ENCODE measurements at places on chromosomes 6 and 20.

- no peak for DNase-seq
Measured at GRCh38 chr20:36135159-36135558, 19.4 kb upstream of the EPB41L1 start.

GRCh38 chr6:33427585-33428223 is 7.8 kb downstream of the SYNGAP1 start:
- peak; percentile 26 for DNase-seq

DNA sequence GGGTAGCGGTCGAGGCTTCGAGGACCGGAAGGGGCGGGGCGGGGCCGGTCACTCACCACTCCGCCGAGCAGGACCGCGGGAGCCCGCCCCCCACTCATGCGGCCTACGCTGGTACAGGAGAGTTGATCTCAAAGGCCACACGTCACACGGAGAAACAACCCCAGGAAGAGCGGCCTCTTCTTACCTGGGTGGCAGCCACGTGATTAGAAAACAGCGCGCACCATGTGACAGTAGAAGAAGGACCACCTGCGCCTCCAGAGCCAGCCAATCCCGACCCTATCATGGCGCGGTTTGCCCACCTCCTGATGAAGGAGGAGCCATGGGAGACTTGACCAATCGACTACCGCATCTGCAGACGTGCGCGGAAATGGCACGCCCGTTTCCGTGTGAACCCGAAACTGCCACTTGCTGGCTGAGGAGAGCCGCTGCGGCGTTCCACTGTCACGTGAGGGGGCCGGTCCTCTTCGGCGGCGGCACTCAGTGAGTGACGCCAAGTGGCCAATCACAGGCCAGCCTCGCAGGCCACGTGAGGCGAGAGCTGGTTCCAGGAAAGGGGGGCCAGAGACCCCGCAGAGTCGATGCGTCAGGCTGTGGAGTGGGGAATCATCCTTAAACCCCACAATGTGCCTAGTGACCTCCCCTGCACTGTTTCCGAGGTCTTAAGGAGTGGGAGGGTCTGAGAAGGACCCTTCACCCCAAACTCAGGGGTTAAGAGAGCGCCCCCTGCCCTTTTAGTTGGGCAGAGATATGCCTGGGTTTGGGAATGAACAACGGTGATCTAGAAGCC is at the start of gene CUTA:
Gene CUTA (minus strand): TSS at position 205 of the 787 bp plus-strand sequence. CDS start 107 bp downstream, at position 98.
- DNase-seq, result peak; percentile 100

DNA sequence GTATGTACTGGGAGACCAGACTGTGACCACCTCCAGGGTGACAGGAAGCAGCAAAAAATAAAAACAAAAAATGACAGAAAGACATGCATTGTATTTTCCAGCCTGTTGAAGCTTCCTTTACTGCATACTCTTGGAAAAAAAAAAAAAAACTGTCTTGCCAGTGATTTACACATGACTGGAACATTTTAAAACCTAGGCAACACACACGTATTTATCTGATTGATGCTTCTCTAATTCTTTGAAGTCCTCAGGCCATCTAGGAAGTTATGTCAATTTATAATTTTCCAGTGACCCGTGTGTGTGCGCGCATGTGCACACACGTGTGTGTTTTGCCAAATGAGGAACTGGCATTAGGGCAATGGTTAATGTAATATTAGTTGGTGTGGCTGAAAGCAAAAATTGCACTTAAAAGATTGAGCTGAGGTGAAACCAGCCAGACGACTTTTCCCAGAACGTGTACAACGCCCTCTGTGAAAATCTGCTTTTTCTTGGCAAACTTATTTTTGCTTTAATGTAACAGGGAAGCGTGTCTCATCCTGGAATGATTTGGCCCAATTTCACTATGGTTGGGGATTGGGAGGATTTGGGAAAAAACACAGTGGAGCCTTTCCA is 315.2 kb downstream of the TFAP2A start:
- DNase-seq, result no peak

- DNase-seq, result no peak
Measured at GRCh38 chr20:53247468-53248103, 275.4 kb downstream of the TSHZ2 start.

- DNase-seq, result no peak
Measured at GRCh38 chr6:47752801-47753200, 29.0 kb upstream of the OPN5 start.

DNA sequence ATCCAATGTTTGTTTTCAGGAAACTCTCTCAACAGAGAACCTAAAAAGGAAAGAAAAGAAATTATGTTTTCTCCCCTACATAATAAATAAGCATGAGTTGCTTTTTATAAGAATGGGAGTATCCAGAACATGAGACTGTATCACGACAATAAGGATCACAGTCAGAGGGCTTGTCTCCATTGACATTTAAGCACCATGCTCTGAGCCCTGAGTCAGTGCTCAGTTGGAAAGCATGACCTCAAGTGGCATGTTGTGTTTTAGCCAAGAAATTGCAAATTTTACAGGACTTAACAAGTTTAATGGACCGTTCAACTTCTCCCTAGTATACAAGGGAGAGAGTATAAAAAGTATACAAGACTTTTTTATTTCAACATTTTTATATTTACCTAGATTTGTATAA is 431.6 kb downstream of the GJA1 start:
- no peak for DNase-seq

GRCh38 chr6:159953091-159953601 is 15.7 kb upstream of the IGF2R start:
- DNase-seq, result peak; percentile 28

DNA sequence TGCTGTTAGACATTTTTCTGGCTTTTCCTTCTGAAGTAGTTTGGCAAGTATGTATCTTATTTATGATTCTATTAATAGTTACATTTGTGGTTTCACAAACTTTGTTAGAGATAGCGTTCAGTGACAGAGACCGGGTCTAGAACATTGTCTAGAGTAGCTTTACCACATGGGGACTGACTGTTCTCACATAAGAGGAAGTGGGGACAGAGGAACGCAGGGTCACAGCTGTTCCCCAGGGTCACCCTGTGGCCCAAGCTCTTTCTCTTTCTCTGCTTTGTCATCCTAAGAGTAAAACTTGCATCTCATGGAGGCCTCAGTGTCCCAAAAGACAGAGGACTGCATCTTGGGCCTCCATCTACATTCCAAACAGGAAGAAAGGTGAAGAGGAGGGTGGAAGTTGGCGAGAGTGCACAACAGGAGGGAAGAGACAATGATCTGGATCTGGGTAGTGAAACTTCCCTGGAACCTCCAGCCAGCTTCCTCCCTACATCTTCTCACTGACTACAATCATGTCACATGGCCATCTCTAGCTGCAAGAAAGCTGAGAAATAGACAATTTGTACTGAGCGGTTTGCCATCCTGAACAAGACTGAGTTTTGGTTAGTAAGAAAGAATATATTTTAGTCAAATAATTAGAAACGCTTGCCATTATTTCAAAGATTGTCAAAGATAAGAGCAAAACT is 645.8 kb upstream of the ARID1B start:
- DNase-seq, result no peak

DNA sequence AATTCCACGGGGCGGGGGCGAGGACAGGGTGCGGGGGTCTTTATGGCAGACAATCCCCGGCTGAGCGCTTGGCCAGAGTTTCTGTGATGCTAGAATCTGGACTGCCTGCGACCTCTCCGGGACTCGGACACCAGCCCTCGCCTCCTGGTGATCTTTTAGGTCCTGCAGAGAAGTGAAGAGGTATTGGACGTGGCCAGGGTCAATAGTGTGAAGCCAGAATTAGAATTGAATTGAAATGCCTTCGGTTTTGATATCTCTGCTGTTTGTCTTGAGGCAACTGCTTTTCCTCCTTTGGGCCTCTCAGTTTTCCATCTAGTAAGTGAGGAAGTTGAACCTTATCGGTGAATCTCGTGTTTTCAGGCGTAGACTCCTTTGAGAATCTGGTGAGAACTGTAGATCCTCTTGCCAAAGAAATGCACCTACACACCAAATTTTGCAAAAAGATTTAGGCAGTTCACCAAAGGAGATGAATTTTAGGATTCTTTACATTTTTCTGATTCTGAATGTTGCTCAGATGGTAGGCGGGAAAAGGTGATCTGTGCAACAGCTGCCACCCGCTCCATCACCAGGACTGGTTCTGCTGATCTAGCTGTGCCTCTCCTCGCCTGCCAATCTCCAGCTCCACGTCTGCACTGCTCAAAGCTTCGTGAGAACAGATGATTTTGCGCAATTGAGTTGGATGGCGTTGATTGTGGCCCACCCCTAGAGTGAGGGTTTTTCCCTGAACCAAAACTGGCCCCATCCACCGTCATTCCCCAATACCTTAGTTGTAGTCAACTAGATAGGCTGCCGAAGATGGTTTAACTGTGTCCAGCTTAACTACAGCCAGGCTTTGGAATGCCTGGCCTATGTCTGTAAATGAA is 837 bp upstream of the OSER1 start:
- peak; percentile 45 for DNase-seq

- DNase-seq, result no peak
Measured at GRCh38 chr6:12992770-12993169, 276.2 kb downstream of the PHACTR1 start.

DNA sequence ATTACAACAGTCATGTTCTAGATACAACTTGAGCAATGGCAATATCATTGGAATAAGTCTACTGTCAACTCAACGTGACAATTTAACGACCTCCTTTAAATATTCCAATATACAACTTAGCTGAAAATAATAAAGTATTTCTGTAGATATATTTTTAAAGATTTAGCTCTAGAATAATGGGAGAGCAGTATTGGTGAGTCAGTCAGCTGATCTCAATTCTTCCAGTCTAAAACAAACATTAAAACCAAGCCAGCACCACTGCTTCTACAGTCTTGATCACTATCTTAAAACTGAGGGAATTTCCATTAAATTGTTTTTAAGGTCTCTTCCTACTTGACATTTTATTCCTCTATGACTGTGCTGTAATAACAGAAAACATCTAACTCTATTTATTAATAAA is 38.2 kb downstream of the NOL7 start:
- peak; percentile 39 for DNase-seq

DNA sequence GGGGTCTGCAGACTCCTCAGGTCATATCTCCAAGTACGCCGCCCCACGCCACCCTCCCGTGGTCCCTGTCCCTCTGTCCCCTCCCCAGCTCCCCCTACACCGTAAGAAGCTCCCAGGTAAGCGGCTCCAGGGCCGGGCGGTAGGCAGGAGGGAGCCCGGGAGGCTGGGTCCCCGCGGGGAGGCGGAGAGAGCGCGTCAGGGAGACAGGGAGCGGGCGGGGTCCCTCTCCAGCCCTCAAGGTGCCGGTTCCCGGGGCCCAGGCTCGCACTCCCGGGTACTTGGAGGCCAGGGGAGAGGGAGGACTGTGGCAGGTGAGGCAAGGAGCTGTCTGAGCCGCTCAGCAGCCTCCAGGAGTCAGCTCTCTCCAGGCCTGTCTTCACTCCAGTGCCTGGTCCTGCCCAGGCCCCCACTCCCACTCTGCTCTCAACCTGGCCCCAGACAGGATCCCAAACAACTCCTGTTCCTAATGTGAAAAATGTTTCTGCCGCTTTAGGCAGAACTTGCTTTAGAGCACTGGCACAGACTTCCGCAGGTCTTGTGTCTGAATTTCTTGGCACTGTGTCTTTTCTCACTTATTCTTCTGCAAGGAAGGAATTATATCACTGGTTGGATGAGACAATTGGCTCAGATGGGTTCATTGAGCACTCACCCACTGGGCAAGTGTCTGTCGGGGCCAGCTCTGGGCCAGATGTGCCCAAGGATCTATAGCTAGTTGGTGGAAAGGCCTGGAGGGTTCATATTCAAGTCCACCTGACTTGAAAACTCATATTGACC is 36.6 kb downstream of the HLA-G start:
- DNase-seq, result no peak

- no peak for DNase-seq
Measured at GRCh38 chr20:35263532-35264341, 14.2 kb downstream of the MMP24OS start.

DNA sequence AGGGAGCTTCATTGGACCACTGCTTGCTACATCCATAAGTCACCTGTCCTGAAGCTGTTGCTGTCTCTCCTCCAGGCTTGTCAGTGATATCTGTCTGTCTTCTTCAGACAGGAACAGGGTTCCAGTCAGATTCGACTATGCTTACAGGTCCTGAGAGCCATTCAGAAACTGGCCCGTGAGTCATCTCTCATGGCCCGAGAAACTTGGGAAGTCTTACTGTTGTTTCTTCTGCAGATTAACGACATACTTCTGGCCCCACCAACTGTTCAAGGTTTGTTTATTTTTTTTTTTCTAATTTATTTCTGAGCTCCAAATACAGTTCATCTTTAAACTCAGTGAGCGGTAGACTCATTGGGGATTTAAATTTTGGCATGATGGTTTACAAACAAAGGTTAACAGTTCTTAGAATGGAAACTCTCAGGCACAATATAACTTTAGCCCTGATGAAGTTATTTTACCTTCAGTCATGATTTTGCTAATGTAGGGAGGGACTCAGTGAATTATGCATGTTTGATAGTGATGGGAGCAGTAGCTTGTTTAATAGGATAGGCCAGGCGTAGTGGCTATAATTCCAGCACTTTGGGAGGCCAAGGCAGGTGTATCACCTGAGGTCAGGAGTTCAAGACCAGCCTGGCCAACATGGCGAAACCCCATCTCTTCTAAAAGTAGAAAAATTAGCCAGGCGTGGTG is 24.7 kb downstream of the RALGAPB start:
- peak; percentile 35 for DNase-seq

GRCh38 chr6:63572747-63573075 is 431 bp downstream of the LOC128125822 start:
- DNase-seq, result no peak

DNA sequence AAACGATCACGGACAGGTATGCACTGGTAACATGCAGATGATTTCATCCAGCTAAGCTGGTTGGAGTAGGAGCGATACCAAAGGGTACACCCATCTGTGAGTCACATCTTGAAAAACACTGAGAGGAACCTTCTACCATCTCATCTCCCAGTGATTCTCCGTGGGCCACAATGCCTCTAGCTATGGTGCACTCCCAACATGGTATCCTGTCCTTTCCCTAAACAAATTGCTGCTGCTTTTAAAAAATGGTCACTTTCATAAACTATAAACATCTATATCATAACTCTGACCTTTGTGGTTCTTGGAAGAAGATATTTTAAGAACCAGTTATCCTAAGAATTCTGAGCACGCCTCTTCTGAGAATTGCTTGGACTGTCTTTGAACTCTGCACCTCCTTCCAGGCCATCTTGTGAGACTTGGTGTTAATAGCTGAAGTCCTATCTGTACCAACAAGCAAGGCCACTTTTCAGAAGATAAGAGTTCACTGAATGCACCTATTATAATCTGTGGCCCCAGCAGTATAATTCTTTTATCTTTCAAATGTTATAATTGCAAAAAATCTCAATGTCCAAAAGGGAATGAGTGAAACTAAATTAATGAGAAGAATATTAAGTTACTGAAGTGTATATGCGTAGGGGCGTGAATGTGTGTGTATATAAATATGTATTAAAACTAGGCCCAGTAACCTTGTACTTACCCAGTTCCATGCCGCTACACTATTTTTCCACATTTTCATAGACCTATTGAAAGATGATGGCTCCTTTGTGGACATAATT is 70.5 kb upstream of the TPD52L1 start:
- DNase-seq, result no peak

- no peak for DNase-seq
Measured at GRCh38 chr6:53814353-53814752, 19.5 kb downstream of the LRRC1 start.

GRCh38 chr6:147285087-147285855 is 81.1 kb downstream of the STXBP5 start:
- DNase-seq, result peak; percentile 29

Measured in EL (cell line).